ENCODE measurements at places on chromosomes 7 and 10. TPM values are rescaled to one million over a fixed set of nuclear protein-coding genes. Genes with fewer than 3 reads are reported as not detected.
A peak's percentile ranks its signal among the peaks of the same experiment; 100 is the strongest.

DNA sequence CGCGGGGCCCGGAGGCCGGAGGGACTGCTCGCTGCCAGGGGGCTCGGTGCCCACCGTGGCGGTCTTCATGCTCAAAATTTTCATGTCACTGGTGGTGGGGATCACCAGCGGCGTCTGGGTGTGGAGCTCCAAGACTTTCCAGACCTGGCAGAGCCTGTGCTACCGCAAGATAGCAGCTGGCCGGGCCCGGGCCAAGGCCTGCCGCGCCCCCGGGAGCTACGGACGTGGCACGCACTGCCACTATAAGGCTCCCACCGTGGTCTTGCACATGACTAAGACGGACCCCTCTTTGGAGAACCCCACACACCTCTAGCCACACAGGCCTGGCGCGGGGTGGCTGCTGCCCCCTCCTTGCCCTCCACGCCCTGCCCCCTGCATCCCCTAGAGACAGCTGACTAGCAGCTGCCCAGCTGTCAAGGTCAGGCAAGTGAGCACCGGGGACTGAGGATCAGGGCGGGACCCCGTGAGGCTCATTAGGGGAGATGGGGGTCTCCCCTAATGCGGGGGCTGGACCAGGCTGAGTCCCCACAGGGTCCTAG is 2.0 kb downstream of the FZD9 start:
- DNase-seq, result no peak

DNA sequence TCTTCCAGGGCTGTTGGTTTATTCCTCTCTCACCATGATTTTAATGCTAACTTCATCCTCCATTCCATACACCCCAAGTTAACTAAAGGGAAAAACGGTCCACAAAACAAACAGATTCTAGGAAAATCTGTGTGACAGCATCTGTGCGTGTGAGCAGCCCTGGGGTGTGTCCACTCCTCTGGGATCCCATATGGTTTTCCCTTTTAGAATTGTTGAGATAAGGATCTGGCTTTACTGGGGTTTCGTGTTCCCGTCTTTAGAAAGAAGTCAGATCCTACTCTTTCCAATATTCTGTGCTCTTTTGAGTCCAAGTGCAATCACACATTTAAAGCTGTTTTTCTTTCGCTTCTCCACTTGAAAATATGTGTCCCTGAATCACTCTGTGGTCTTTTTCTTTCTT is 257.1 kb downstream of the KLF6 start:
- DNase-seq, result no peak

- DNase-seq, result no peak
Observed at GRCh38 chr10:129624526-129624925, 157.5 kb downstream of the MGMT start.

DNA sequence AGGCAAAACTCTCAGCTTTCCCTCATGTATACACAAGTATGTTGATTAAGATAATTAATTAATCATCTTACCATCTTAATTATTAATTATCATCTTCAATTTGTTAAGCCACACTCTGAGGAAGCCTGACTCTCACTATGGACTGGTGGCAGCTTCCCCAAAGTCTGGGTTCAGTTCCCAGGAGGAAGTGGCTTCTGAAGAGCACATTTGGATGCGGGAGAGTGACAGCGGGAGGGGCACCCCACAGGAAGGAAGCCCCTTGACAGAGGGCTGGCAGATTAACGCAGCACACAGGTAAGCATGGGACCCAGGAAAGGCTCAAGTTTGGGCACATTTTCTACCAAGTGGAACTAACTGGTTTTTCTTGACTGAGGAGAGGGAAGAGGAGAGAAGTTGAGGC is 13.4 kb upstream of the SLIT1 start:
- DNase-seq, result no peak

DNA sequence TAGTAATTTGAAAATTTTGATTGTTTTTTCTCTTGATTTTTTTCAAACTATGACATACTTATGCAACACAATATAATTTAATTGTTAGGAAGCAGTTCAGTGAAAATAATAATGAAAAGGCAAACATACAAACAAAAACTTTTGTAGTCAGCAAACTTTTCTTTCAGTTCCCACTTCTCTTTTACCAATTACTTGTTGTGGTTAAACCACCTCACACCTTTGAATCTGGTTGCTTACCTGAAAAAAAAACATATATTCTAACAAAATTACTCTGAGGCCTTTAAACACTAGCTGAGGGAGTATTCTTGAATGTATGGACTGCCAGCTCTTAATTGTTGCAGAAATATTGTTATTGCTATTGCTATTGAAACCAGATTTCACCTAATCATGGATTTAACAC is 266.2 kb upstream of the SEMA3C start:
- no peak for DNase-seq

GRCh38 chr7:124324262-124324661 is 291.4 kb upstream of the TMEM229A start:
- DNase-seq, result no peak

DNA sequence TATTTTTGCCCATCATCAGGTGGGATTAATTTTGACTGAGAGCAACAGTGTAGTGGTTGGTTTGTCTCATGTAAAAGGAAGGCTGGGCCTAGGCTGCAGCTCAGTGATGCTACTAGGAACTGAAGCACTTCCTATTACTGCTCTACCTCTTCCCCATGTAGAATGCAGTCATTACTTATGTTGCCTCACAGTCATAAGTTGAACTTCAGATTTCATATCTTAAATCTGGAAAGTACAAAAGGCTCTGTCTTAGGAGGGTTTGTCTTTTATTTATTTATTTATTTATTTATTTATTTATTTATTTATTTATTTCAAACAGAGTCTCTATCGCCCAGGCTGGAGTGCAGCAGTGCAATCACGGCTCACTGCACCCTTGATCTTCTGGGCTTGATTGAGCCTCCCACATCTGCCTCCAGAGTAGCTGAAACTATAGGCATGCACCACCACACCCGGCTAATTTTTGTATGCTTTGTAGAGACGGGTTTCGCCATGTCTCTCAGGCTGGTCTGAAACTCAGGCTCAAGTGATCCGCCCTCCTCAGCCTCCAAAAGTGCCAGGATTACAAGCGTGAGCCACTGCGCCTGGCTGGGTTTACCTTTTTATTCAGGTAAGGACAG is 721.7 kb upstream of the GALNT17 start:
- peak; percentile 17 for DNase-seq

GRCh38 chr10:46018453-46019176 is 11.8 kb downstream of the NCOA4 start:
- no peak for DNase-seq

GRCh38 chr10:124386186-124387077 is 32.3 kb downstream of the OAT start:
- DNase-seq, result no peak

GRCh38 chr10:34522546-34522945 is 292.6 kb downstream of the PARD3 start:
- DNase-seq, result no peak

DNA sequence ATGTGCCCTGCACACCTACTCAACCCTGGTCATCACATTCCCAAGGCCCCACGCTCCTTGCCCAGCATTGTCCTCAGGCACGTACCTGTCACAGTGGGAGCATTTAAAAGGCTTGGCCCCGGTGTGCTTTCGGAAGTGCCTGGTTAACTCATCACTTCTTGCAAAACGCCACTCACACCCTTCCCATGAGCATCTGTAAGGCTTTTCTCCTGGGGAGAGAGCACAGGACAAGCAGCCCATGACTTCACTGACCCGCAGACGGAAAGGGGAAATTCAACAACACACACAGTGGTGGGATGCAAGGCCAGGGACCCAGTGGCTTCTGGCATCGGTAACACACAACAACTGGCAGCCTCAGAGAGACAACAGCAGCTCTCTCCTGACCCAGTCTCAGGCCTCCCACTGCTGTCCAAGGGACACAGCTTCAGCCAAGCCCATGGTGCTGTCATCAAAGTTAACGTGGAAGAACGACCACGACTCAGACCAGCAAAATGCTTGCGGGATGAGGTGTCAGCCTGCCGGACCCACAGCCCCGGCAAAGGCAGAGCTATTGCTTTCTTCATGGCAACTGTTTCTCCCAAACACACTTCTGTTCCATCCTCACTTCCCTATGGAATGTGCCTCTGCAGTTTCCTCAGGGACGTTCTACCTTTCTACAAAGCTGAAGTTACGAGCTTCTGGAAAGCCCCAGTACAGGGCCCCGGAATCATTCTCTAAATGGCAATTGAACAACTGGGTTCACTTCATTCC is 4.8 kb downstream of the KLF6 start:
- DNase-seq, result no peak

GRCh38 chr10:101967713-101968112 is 88.3 kb downstream of the ARMH3 start:
- no peak for DNase-seq

GRCh38 chr7:137636376-137636775 is 210.4 kb downstream of the DGKI start:
- DNase-seq, result no peak

GRCh38 chr10:116775488-116776400 is 33.4 kb upstream of the HSPA12A start:
- no peak for DNase-seq

DNA sequence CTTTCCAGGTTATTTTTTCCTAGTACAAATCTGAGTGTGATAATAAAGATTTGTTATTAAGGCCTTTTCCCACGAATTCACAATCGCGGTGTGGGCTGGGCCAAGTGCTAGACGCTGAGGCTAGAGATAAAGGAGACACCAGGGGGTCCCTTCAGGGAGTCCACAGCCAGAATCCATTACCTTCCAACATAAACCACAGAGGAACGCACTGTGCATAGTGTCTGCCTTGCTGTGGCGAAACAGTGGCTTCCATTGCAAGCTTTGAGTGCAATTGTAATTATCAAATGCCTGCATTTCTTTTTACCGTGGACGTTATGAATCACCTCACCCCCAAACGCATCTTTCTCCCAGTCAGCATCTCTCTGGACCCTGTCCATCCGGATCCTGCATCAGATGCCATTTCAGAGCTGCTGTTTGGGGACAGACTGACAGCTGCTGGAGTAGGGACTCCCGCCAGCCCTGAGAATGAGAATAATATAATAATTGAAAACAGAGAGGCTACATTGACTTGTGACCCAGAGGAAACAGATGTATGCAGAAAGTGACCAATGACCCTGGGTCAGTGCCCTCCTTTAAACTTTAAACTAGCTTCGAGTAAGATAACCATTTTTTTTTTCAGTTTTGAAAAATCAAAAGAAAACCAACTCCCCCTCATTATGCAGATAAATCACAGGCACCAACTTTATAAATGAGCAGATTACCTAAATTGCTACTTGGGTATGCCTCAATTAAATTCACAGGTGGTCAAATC is 456.2 kb upstream of the NRP1 start:
- DNase-seq, result no peak

GRCh38 chr7:24346129-24346528 is 62.1 kb downstream of the NPY start:
- no peak for DNase-seq

GRCh38 chr7:47039904-47040303 is 542.0 kb downstream of the TNS3 start:
- DNase-seq, result no peak

- no peak for DNase-seq
Observed at GRCh38 chr10:67296926-67297325, 371.1 kb downstream of the LRRTM3 start.

GRCh38 chr10:83764666-83765065 is 374.6 kb upstream of the GHITM start:
- DNase-seq, result no peak

GRCh38 chr7:101634196-101634717 is 5.2 kb upstream of the MYL10 start:
- no peak for DNase-seq

GRCh38 chr7:118404211-118404610 is 179.7 kb downstream of the ANKRD7 start:
- DNase-seq, result no peak

- DNase-seq, result no peak
Observed at GRCh38 chr10:102188298-102188940, 36.2 kb downstream of the NOLC1 start.

- peak; percentile 92 for DNase-seq
Observed at GRCh38 chr10:91632671-91633550, at the start of gene PPP1R3C. TSS of gene PPP1R3C (minus strand) at chr10:91633071. CDS start at chr10:91632969, 102 bp downstream.

- DNase-seq, result no peak
Observed at GRCh38 chr7:29445736-29446135, 117.9 kb upstream of the PRR15 start.

- DNase-seq, result no peak
Observed at GRCh38 chr10:18401416-18402195, 249.8 kb downstream of the NSUN6 start.

DNA sequence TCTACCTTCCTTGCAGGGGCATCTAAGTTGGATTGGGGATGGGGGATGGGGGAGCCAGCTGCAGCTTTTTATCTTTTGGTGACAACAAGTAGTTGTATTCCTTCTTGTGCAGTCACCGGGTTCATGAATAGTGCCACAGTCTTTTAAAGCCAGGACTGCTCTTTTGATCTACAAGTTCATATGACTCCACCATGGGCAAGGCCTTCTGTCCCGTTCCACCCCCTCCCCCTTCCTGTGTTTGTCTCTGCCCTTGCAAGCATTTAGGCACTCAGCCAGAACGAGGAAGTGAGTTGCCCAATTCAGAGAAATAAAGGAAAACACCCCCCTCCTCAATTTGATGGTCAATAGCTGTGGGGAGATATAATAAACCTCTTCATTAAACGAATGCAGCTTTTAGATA is 44.8 kb upstream of the EGR2 start:
- DNase-seq, result peak; percentile 39

GRCh38 chr7:158110034-158110590 is 477.5 kb downstream of the PTPRN2 start:
- DNase-seq, result no peak

GRCh38 chr7:15604166-15604565 is 42.4 kb upstream of the AGMO start:
- no peak for DNase-seq

DNA sequence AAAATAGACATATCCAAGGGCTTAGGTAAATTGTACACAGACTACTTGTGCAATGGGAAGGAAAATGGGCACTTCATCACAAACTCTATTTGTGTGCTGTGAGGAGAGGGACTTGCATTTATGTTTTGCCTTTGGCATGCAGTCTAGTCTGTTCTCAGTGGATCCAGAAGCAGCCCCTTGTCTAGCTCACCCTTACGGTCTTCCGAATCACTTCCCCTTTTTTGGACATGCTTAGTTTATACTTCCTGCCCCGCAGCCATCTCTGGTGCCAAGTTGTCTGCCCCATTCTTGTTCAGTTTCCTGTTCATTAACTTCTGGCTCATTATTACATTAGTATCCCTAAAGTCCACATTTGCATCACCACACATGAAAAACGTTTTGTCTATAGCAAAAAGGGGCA is 161.6 kb downstream of the NRCAM start:
- DNase-seq, result no peak

GRCh38 chr7:32079510-32079909 is 9.3 kb upstream of the PDE1C start:
- DNase-seq, result no peak

- DNase-seq, result no peak
Observed at GRCh38 chr7:11343818-11344413, 370.2 kb downstream of the PHF14 start.

GRCh38 chr10:29880856-29881255 is 178.5 kb downstream of the JCAD start:
- no peak for DNase-seq

CREB5 gene
- 27.2 TPM for total RNA-seq

TMEM273 gene
- total RNA-seq, result 16.8 TPM

ZNF467 gene
- total RNA-seq, result 24.5 TPM

TFR2 gene
- total RNA-seq, result 0.79 TPM

SCD gene
- total RNA-seq, result 8.7 TPM

KAT6B gene
- 34.2 TPM for total RNA-seq

GSTO2 gene
- total RNA-seq, result 22.3 TPM

SKIDA1 gene
- 2.9 TPM for total RNA-seq

NAT16 gene
- total RNA-seq, result not detected

SGPL1 gene
- 105 TPM for total RNA-seq

AFAP1L2 gene
- 24.0 TPM for total RNA-seq
